Pancreas (tissue), 10 donors: ENCODE measurements at places on chromosomes 3 and 15. TPM values are rescaled to one million over a fixed set of nuclear protein-coding genes. Genes with fewer than 3 reads are reported as not detected.

The TPRG1 gene
- 1.2 TPM for polyA plus RNA-seq

The LRRC49 gene
- 6.4 TPM for polyA plus RNA-seq

The MESP1 gene
- polyA plus RNA-seq = 2.1 TPM

The GOLGA8O gene
- polyA plus RNA-seq = 1.0 TPM

The KNL1 gene
- 0.11 TPM for polyA plus RNA-seq

The RBP2 gene
- polyA plus RNA-seq = 1.4 TPM

The PPP1R14D gene
- 2.6 TPM for polyA plus RNA-seq

The NPAP1 gene
- polyA plus RNA-seq = 1.1 TPM

DNA sequence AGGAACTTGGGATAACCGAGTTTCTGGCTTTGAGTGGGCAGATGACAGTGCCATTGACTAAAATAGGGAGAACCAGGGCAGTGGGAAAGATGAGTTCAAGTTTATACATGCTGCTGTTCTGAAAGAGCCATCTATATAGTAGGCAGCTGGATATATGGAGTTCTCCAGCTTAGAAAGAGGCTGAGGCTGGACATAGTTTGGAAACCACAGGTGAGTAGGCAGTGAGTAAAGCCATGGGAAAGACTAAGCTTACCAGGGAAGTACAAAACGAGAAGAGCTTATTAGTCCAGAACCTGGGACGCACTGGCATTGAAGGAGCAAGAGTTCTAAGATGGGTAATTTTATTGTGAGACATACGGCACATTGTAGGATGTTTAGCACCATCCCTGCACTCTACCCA is 54.2 kb downstream of the MSL2 start:
- DNase-seq = no peak

DNA sequence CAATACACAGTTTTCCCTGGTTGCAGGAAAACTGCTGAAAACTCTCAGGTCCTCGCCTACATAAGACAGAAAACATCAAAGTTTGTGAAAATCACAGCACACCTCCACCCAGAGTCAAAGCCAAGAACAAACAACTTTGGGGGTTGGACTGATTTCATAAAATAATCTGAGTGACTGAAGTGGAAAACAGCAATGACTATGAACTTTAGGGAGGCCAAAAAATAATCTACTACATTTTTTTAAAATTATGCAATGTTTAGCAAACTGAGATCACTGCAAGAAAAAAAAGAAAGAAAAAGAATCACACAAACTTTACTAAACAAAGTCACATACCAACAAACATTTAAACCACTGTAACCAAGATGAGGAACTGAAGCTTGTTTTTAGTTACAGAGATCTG is 15.9 kb upstream of the FOXP1 start:
- no peak for DNase-seq

GRCh38 chr3:112894258-112894657 is 47.6 kb upstream of the CD200R1L start:
- DNase-seq = no peak

DNA sequence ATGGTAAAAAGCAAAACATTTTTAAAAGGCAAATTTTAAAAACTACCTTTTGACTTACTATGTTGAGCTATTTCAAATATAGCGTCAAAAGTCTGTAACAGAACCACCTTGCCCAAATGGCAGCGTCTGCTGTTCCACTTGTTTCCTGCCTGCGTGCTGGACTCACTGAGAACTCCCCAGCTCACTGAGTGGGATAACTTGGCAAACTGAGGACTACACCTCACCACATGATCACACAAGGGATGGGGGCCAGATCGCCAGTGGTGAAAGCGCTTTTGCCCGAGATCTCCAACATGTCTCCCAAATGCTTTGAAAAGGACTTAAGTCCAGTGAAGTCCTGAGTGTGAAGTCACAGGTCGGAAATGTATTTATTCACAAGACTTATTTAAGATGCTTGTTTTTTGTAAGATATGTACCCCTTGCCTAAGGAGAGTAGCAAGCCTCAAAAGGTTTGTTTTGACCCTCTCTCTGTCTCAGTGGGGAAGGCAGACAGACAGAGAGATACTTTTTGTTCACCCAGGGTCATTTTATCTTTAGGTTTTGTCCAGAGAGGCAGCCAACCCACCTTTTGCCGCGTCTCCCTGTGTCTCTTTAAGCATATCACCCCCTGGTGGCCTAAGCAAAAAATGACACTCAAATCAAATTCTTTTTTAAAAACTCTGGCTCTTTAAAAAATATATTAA is 192.6 kb downstream of the PDZRN3 start:
- DNase-seq = no peak

DNA sequence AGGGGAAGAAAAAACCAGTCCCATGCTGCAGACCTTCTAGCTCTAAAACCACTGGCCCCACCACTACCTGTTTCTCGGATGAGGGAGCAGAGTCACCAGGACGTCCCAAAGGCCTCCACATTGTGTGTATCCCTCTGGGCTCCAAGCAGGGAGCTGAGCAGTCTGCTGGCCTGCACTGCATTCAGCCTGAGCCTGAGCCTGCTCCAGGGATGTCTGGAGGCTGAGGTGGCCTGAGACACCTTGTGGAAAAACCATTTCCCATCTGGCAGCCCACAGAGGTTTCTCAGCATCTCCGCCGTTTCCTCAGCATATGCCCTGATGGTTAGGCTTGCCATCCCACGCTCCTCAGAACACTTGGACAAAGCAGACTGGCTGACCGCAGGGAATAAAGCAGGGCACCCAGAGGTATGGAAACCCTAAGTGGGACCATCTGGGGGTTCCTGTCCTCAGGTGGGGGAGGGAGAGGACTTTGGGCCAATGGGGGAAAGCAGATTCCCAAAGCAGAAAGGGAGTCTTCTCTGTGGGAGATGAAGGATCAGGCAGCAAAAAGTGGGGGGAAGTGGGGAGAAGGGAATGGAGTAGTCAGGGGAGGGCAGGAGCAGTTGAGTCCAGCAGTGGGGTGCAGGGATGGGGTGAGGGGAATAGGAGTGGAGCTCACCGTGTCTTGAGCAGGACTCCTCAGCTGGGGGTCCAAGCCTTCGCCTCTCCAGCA is at the start of gene CILP:
Gene CILP, minus strand, starts transcription at position 704 of the 712 bp plus-strand sequence. CDS start 1,718 bp downstream, outside the sequence.
- no peak for DNase-seq

DNA sequence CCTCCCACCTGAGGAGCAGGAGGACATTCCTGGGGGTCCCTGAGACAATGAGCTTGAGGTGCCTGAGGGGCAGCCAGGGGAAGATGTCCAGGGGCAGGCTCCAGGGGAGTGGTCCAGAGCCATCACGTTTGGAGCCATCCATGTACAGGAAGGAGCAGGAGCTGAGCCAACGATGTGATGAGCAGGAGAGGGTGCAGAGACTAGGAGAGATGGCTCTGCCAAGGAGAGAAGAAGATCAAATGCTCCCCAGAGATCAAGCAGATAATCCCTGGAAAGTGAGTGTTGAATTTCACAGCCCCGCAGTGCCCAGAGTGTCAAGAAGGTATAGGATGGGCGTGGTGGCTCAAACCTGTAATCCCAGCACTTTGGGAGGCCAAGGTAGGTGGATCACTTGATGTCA is 97.8 kb upstream of the HERC1 start:
- no peak for DNase-seq

DNA sequence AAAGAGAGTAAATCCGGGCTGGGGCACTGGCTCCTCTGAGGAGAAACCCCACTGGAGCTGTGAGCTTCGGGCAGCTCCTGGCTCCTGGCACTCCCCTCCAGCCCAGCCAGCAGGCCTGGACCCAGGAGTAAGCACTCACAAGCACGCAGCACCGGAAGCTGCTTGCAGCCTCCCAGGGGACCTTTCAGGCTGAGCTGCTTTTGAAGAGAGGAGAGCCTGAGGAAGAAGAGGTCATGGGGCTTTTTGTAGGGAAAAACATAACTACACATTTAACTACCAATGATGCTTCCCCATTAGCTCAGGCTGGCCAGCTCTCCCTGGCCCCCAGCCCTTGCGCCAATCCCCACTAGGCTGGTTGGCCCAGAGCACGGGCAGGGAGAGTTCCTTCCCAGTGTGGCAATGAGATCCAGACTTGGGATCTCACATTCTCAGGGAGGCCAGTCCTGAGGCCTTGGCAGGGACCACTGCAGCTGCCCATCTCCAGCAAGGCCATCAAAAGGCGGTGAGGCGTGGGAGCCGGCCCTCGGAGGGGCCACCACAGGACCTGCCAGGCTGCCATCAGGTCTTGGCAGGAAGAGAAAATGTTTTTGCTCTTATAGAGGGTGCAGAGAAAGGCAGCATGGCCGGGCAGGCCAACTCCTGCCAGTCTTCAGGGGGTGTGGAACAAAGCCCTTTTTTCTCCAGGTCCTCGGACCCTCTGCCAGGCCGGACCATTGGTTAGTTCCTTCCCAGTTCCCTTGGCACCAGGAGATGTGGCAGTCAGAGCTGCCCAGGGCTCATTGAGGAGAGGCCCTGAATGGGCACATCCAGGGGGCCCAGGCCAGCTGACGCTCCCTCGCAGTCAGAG is 41.5 kb upstream of the MFGE8 start:
- no peak for DNase-seq

DNA sequence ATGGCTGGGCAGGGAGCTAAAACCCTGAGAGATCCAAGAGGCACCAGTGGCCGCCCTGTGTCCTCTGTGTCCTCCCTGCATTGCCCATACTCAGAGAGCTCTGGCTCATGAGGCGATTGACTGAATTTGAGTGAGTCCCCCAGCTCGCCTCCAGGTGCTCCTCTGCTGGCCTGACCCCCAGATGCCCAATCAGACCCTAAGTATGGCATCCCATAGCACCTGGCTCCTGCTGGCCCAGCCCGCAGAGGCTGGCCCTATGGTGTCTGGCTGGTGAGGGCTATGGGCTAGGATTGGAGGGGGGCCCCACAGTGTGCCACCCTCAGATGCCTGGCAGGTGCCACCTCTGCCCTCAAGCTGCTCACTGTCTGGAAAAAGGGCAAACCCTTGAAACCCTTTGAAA is 1.6 kb upstream of the TKT start:
- no peak for DNase-seq

DNA sequence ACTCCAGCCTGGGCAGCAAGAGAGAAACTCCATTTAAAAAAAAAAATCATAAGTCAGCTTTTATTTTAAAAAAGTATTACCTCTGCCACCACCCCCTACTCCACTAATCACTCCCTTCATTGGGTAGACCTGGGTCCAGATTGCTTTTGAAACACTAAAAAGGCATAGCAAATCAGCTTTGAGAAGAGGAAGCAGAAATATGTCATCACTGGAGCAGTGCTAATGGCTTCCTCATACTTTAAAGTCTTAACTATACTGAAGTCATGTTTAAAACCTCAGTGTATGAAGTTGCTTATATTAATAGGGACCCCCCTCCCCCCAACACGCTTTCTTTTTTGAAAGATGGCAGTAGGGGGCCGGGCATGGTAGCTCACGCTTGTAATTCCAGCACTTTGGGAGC is 1.0 kb upstream of the HTR3D start:
- DNase-seq = no peak

- no peak for DNase-seq
These were observed 32.8 kb upstream of the RASA2 start for GRCh38 chr3:141454054-141454453.

- no peak for DNase-seq
These were observed 939.9 kb downstream of the VGLL3 start for GRCh38 chr3:86051058-86051457.

DNA sequence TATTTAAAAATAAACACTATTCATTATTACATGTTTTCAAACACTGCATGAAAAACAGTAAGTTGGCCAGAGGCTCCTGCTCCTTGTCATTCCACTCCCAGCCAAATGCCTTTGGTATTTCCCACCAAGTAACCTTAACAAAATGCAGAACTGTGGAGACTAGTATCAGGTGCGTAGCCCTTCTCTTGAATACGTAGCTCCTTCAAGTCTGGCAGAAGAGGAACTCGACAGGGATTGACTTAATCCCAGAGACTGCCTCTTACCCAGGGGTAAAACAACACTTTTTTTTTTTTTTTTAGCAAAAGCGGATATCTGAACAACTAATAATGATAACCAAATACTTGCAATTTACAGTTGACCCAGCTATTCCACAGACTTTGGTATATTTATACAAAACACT is 738 bp downstream of the COMMD2 start:
- DNase-seq = no peak

DNA sequence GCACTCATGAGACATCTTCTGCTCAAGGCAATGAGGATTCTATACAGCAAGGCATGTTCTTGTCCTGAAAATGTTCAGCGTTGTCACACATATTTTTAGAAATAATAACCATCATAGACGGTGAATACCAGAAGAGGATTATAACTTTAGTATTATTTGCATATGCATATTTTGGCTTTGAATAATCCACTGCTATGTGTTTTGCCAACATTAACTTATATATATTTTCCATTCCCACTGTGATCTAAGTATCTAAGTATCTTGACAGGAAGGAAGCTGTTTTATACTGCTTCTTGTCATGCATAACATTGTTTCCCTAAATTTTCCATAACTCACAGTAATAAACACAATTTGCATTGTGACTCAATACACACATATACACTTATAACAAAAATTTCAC is 509.5 kb downstream of the TBL1XR1 start:
- DNase-seq = no peak

- no peak for DNase-seq
These were observed 32.8 kb downstream of the POC1A start for GRCh38 chr3:52121464-52121805.

DNA sequence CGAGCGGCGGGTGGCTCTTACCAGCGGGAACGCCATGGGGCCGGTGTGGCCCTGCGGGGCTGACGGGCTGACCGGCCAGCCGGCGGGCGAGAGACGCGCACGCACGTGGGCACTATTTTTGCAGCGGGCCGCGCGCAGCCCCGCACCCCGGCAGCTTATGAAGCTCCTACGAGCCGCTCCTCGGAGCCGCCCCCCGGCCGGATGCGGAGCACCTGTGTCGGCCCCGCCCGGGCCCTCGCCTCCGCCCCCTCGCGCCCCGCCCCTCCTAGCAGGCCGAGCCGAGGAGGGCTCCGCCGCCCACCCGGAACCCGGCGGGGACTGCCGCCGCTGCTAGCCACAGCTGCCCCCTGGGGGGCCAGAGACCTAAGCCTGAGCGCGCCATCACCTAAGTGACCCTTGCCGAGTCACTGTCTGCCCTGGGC is 683 bp upstream of the CPEB1 start:
- peak; percentile 73 for DNase-seq

DNA sequence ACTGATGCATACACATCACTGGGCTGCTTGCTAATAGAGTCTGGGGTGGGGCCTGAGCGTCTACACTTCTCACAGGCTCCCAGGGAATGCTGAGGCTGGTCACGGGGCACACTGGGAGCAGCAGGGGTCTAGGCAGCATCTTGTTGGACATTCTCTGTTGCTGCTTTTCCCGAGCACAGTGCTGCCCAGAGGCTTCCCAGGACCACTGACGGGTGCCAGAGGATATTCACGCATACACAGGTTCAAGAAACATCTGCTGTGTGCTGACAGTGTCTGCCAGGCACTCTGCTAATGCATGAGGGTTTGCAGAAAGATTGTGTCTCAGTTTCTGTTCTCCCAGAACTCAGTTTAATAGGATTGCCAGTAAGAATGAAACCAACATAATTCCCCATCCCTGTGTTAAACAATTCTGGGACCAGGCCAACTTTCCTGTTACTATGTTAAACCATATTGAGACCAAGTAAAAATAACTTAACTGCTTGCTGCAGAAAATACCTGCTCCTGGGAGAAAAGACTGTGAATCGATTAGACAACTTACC is 23.9 kb upstream of the BCL2L10 start:
- DNase-seq = no peak

DNA sequence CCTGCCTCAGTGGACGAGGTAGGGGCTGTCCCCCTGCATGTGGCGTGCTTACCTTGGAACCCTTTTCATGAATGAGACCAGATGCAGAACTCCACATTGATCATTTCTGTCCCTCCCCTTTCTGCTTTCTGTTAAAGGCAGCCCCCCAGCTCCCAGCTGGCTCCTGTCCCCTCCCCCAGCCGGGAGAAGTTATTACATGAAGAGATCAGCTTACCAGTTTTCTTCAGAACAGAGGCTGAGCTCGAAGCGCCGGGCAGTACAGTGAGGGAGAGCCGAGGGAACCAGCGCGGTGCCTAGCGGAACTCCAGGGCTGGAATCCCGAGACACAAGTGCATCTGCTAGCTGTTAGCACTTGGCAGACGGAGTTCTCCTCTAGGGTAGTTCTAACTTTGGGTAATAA is 263.3 kb upstream of the NR2E3 start:
- no peak for DNase-seq
